ENCODE measurements at places on chromosomes 3 and 15. TPM values are rescaled to one million over a fixed set of nuclear protein-coding genes. Genes with fewer than 3 reads are reported as not detected.

The XCR1 gene
- not detected for total RNA-seq

The PRR20G gene
- total RNA-seq = not detected

The GRAMD2A gene
- total RNA-seq = not detected

The POU1F1 gene
- not detected for total RNA-seq

Data from activated CD4-positive, alpha-beta memory T cell treated with anti-CD3 and anti-CD28 coated beads, Interleukin-2, amount 10 ng/mL, durations not matched to agents 7 days and 5 days (primary cell).